ENCODE measurements at places on chromosomes 5 and 9. TPM values are rescaled to one million over a fixed set of nuclear protein-coding genes. Genes with fewer than 3 reads are reported as not detected.

GRCh38 chr5:151296974-151297373 is 6.6 kb downstream of the SLC36A3 start:
- no peak for DNase-seq
- H3K4me3 ChIP-seq: no peak overlapping the region
- H3K27me3 ChIP-seq: peaks cover 6% of the 10 kb centered on the region
- H3K27ac ChIP-seq: no peak overlapping the region
- H3K4me1 ChIP-seq: no peaks in the 10 kb centered on the region

GRCh38 chr9:98873951-98874371 is 66.5 kb downstream of the GALNT12 start:
- no peaks in the 10 kb centered on the region for H3K36me3 ChIP-seq
- no peaks in the 10 kb centered on the region for H3K4me1 ChIP-seq
- DNase-seq: no peak

DNA sequence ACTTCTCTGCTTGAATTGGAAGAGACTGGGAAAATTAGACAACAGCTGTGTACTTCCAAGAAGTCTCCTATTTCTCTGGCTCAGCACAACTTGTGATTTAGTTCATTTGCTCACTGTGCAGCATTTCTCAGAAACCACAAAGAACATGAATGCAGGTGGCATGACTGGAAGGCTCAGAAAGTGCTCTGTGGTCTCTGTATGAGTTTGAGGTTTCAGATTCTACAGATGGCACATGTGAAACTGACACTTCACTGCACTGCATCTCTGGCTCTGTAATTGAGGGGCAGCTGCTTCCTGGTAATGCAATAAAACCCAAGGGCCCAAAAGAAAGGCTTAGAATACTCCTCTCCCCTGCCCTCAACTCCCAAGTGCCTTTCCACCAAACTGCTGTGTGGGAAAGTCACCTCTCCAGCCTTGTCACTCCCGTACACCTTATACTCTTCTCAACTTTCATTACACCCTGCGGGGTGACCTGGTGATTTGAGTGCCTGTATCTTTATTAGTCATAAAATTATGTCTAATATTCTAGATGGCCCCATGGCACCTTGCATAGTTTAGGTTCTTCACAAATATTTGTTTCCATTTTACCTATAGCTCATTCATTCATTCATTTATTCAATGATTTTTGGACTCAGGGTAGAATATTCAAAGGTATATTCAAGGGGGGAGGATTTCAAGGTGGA is 82.5 kb downstream of the ESM1 start:
- H3K27me3 ChIP-seq: peaks cover 27% of the 10 kb centered on the region
- H3K36me3 ChIP-seq: no peaks in the 10 kb centered on the region
- H3K27ac ChIP-seq: no peak overlapping the region

The SLC4A9 gene
- polyA plus RNA-seq: 0.02 TPM

The GRHPR gene
- 206 TPM for polyA plus RNA-seq

- no peak for DNase-seq
- peaks cover 8% of the 10 kb centered on the region for H3K27me3 ChIP-seq
- no peak overlapping the region for H3K27ac ChIP-seq
- H3K36me3 ChIP-seq: no peaks in the 10 kb centered on the region
- no peak overlapping the region for H3K4me3 ChIP-seq
These were observed 177.8 kb upstream of the STK32A start for GRCh38 chr5:147057051-147057450.

GRCh38 chr9:6126377-6126776 is 89.2 kb upstream of the IL33 start:
- DNase-seq: no peak
- H3K4me3 ChIP-seq: no peak overlapping the region
- no peaks in the 10 kb centered on the region for H3K27me3 ChIP-seq
- H3K4me1 ChIP-seq: no peaks in the 10 kb centered on the region
- H3K27ac ChIP-seq: no peak overlapping the region
- H3K36me3 ChIP-seq: no peaks in the 10 kb centered on the region

DNA sequence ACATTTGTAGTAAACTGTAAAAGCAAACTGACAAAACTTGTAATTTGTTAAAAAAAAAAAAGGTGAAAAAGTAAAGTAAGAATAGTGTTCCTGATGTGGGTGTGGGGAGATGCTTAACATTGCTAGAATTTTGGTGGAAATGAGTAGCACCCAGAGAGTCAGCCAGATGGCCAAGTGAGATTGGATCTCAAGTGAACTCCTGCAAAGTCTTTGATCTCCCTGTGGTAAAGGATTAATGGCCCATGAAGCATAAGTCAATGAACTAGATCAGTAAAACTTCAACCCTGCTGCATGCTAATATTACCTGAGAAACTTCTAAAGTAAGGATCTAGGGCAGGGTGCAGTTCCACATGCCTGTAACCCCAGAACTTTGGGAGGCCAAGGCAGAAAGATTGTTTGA is 19.0 kb upstream of the FAM169A start:
- no peak for DNase-seq
- no peaks in the 10 kb centered on the region for H3K4me1 ChIP-seq
- no peaks in the 10 kb centered on the region for H3K27me3 ChIP-seq

The PTPRD gene
- polyA plus RNA-seq: 0.08 TPM

DNA sequence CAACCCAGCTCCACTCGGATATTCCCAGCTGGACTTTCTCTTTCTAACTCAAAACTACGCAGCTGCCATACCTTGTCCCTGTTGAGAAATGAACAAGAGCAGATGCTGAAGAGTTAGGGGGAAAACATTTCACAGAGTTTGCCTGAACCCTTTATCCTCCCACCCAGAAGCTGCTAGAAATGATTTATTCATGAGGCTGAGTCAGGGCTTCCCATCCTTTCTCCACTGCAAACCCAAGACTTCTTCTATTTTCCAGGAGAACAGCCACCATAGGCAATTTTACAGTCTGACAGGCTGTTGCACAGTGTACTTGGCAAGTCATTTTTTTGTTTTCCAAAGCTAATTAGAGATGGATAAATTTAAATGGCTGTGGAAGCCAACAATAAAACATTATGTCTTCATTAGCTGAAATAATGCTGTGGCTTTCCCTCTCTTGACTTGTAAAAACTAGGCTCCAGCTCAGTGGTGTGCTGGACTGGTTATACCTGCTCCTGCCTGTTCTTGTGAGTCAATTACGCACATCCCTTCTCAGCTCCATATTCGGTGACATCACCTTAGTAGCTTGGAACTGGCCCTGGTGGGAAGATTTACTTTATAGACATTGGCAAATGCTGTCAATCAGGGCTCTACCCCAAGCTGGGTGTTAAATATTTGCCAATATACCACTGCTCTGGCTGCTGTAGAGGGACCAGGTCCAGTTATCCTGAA is 71.9 kb downstream of the KIF4B start:
- H3K4me1 ChIP-seq: no peaks in the 10 kb centered on the region
- no peaks in the 10 kb centered on the region for H3K36me3 ChIP-seq

DNA sequence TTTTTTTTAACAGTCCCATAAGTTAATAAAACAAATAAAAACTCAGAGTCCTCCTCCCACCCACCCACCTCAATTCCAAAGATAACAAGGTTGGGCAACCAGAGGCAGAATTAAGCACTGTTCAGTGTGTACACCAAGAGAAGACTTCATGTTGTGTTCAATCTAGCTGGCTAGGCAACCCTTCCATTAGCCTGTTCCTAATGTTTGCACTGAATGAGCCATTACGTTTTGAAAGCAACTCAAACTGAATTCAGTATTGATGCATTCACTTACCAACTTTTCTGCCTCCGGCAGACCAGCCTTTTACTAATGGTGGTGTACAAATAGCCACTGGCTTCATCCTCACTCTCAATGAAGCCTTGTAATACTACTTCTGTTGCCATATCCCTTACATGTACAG is 47.5 kb downstream of the PBX3 start:
- DNase-seq: no peak
- H3K27me3 ChIP-seq: no peaks in the 10 kb centered on the region
- H3K36me3 ChIP-seq: peaks cover 51% of the 10 kb centered on the region
- no peak overlapping the region for H3K4me3 ChIP-seq
- no peaks in the 10 kb centered on the region for H3K4me1 ChIP-seq

The TAF11L10 gene
- polyA plus RNA-seq: not detected

The NRARP gene
- polyA plus RNA-seq: 4.2 TPM

The KCNV2 gene
- polyA plus RNA-seq: not detected

GRCh38 chr5:143051244-143052058 is 281.3 kb downstream of the ARHGAP26 start:
- no peak for DNase-seq
- H3K27ac ChIP-seq: peak overlapping the region; percentile 61
- H3K27me3 ChIP-seq: no peaks in the 10 kb centered on the region
- peaks cover 42% of the 10 kb centered on the region for H3K4me1 ChIP-seq

GRCh38 chr5:67814569-67815311 is 400.8 kb upstream of the PIK3R1 start:
- no peaks in the 10 kb centered on the region for H3K27me3 ChIP-seq
- DNase-seq: no peak
- no peak overlapping the region for H3K27ac ChIP-seq
- H3K4me1 ChIP-seq: no peaks in the 10 kb centered on the region
- H3K4me3 ChIP-seq: no peak overlapping the region
- H3K36me3 ChIP-seq: no peaks in the 10 kb centered on the region

The FGF18 gene
- polyA plus RNA-seq: 0.89 TPM

GRCh38 chr9:89352874-89353649 is 34.8 kb downstream of the SECISBP2 start:
- no peak overlapping the region for H3K27ac ChIP-seq
- no peak overlapping the region for H3K4me3 ChIP-seq
- no peaks in the 10 kb centered on the region for H3K27me3 ChIP-seq
- peaks cover 43% of the 10 kb centered on the region for H3K36me3 ChIP-seq
- H3K4me1 ChIP-seq: no peaks in the 10 kb centered on the region

The ZSWIM6 gene
- 7.4 TPM for polyA plus RNA-seq

The FCN2 gene
- polyA plus RNA-seq: not detected

The PCDHB2 gene
- polyA plus RNA-seq: 1.6 TPM

DNA sequence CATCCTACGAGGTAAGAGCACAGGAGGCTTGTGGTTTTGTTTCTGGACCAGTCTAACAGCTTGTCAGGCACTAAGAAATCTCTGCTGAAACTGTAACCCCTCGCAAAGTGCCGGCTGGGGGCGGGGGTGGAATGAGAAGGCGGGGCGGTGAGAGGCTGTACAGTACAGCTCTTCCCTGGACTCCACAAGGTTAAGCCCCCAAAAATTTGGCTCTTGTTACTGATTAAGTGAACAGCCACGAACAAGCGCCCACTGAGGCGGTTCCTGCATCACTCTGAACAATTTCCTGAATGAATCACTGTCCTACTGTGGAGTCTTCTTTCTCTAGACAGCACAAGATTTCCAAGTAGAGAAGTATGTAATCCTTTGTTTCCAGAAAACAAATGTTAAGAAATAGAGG is 6.8 kb downstream of the FBP2 start:
- no peak overlapping the region for H3K27ac ChIP-seq
- no peaks in the 10 kb centered on the region for H3K27me3 ChIP-seq
- no peak for DNase-seq
- no peak overlapping the region for H3K4me3 ChIP-seq

GRCh38 chr5:82164176-82164976 is 113.8 kb downstream of the RPS23 start:
- peak overlapping the region; percentile 22 for H3K4me3 ChIP-seq
- peak overlapping the region; percentile 82 for H3K27ac ChIP-seq
- H3K36me3 ChIP-seq: no peaks in the 10 kb centered on the region
- peaks cover 47% of the 10 kb centered on the region for H3K4me1 ChIP-seq

DNA sequence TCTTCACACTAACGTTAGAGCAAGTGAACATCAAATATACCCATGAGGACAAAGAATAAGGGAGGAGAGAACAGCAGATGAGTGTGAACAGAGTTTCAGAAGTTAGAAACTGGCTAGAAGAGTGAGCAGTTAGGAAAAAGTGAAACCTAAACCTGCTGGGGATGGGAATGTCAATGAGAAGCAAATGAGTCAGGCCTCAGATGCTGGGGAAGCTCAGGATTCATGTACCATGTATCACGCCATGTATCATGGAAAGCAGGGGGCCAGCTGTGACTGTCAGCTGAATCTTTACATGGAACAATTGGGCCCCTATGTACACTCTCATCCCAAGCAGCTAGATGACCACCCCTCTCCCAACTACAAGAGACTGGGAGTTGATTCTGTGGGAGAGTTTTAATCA is 16.2 kb downstream of the GDF9 start:
- H3K4me1 ChIP-seq: no peaks in the 10 kb centered on the region
- no peak overlapping the region for H3K4me3 ChIP-seq
- no peak for DNase-seq
- H3K27me3 ChIP-seq: no peaks in the 10 kb centered on the region
- H3K27ac ChIP-seq: no peak overlapping the region

DNA sequence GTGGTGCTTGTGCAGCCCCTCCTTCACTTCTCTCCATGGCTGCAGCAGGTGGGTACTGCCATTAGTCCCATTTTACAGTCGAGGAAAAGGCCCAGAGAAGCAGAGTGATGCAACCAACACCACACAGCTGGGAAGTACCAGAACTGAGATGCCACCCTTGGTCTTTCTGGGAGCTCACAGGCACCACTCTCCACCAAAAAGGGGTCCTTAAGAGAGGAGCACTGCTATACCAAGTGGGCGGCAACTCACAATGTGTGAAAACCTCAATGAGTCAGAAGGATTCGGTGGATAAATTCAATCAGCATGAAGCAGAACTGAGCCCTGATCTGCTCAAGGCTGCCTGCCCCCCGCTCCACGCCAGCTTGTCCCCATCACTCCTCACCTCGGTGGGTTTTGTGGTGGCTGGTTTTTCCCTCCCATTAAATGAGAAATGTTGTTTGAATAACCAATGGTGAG is 213.7 kb downstream of the FSTL4 start:
- no peak for DNase-seq
- no peak overlapping the region for H3K27ac ChIP-seq
- no peaks in the 10 kb centered on the region for H3K36me3 ChIP-seq

- no peak overlapping the region for H3K27ac ChIP-seq
- no peaks in the 10 kb centered on the region for H3K36me3 ChIP-seq
- no peaks in the 10 kb centered on the region for H3K27me3 ChIP-seq
- H3K4me3 ChIP-seq: no peak overlapping the region
These were observed 5.5 kb downstream of the MAN2A1 start for GRCh38 chr5:109695005-109695926.

DNA sequence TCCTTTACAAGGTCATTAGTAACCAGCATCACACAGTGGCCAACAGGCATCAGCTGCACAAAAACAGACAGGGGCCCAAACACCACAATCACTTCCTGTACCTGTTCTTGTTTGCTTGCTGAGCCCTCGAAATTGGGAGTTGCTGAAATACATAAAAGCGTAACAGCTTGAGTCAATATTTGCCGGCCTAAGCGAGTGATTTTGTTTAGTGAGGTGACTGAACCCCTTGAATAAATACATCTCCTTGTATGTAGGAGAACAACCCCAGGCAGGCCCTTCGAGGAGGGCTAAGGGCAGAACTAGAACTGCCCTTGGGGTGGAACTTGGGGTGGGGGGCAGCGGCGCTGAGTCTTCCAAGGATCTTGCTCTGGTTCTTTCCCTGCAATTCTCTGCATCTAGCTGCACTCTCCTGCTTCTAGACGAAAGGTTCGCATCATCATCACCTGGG is 502.5 kb downstream of the RASEF start:
- H3K27ac ChIP-seq: no peak overlapping the region
- DNase-seq: no peak
- peaks cover 9% of the 10 kb centered on the region for H3K4me1 ChIP-seq
- H3K36me3 ChIP-seq: no peaks in the 10 kb centered on the region

The SEMA6A gene
- 0.29 TPM for polyA plus RNA-seq

DNA sequence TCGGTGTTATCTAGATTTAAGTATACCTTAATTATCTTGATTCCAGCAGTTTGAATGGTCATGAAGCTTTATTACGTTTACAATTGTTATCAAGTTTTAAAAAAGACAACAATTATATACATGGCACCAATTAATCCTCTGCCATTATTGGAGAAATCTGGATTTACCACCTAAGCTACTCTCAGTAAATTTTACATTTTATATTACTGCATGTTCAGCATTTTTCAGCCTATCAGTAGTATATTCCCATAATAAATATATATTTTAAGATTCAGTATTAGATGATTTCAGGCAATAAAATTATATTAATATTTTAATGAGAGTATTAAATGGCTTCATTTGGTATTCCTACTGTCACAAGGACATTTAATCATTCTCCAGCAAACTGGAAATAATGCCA is 264.5 kb upstream of the PRDM9 start:
- H3K27ac ChIP-seq: no peak overlapping the region
- H3K27me3 ChIP-seq: no peaks in the 10 kb centered on the region
- no peak for DNase-seq
- no peaks in the 10 kb centered on the region for H3K36me3 ChIP-seq
